ENCODE measurements at places on chromosomes 1 and 21.

DNA sequence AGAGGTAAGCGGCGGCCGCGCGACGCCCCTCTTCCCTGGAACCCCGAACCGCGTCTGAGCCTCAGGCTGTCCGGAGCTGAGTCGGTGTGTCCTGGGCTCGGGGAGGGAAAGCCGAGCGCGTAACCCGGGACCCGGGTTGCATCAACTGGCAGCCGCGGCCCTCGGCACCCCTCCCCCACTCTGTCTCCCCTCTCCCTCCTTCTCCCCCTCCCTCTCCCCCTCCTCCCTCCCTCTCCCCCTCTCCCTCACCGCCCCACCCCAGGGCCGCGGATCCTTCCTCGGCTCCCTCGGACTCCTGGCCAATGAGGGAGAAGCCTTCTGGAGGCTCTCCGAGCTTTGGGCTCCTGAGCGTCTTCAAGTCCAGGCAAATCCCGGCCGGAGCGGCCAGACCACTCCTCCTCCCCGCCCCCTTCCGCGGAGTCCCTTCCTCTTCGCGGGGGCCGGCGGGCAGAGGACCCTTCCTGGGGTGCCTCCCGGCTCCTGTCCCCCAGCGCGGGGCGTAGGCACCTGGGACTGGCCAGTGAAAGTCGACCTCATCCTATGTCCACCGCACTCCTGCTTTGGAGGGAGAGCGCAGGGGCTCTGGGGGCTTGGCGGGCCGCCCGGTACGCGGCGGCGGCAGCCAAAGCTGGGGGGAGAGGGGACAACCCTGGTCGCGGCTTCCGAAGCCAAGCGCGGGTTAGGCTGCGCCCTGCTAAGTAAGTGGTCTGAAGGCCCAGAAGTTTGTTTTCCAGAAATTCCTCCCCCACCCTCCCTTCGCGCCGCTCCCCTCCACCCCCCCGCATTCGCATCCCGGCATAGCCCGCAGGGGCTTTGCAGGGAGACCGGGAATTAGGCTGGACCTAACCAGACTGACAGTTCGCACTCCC, 850 bp downstream of the SESN2 start:
- DNase-seq: peak; percentile 36

GRCh38 chr1:76162254-76162653, 87.7 kb downstream of the ST6GALNAC3 start:
- DNase-seq: no peak

- peak; percentile 42 for DNase-seq
These were observed 708 bp downstream of the CDA start for GRCh38 chr1:20589331-20590278.

DNA sequence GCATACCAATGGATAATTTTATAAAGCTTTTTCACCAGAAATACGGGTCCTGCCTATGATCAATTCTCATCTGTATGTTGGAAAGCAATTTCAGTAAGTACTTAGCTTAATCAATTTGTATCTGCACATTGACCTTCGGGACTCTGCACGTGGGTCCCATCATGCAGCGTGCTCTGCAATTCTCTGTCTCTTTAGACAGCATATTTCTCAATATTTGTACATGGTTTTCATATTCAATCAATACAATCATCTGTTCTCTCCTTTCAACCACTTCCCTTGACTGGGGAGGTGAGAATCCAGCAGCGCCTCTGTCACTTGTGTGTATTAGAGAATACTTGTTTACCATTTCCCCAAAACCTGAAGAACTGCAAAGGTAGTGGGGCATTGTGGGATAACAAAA, 220.5 kb downstream of the TNR start:
- DNase-seq: no peak

- no peak for DNase-seq
These were observed 239.9 kb upstream of the TMEM51 start for GRCh38 chr1:14913482-14914177.

GRCh38 chr1:210321131-210321530, 7.6 kb upstream of the HHAT start:
- DNase-seq: no peak
